ENCODE measurements at places on chromosomes 5 and 9.
A peak's percentile ranks its signal among the peaks of the same experiment; 100 is the strongest.

GRCh38 chr9:7982907-7983306, 183.3 kb upstream of the DMAC1 start:
- no peak for DNase-seq

DNA sequence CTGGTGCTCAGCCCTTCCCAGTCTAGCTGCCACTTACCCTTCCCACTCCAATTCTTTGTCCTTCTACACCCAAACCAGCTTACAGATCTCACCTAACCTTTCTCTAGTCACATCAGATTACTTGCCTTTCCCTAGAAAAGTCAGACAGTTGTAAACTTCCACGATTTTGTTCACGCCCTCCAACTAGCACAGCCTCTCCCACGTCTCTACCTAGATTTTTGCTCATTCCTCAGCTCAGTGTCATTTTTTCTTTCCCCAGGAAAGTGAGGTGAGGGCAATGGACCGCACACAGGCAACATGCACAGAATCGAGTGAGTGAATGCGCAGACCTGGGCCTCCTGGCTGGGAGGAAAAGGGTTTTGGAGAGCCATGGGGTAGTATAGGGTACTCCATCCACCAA, 20.9 kb upstream of the PRUNE2 start:
- DNase-seq, result no peak

DNA sequence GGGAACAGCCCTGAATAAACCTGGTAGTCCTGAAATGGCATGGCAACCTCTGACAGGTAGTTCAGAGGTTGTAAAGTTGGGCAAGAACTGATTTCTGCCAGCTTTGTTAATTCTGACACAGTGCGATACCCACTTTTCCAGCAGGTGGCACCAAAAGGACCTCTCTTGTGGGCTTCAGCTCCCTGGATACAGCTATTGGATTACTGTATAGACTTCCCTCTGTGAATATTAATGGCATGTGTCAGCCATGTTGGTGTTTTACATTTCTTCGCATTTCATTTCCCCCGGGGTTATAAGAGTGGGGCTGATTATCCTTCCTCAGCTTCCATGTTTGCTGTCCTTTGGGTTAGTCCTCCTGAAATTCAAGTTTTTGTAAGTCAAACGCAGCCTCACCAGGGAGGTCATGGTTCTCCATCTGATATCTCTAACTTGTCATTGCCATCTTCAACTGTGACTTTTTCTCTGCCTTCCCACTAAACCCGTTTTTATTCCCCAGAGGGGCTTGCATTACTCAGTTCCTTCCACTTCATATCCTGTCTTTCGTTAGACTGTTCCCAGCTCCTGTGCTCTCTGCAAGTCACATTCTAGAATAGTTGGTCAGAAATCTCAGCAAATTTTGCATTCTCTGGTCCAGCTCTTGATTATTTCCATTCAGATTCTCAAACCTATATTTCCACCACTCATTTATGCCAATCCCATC, 135.6 kb downstream of the LIFR start:
- DNase-seq, result no peak

DNA sequence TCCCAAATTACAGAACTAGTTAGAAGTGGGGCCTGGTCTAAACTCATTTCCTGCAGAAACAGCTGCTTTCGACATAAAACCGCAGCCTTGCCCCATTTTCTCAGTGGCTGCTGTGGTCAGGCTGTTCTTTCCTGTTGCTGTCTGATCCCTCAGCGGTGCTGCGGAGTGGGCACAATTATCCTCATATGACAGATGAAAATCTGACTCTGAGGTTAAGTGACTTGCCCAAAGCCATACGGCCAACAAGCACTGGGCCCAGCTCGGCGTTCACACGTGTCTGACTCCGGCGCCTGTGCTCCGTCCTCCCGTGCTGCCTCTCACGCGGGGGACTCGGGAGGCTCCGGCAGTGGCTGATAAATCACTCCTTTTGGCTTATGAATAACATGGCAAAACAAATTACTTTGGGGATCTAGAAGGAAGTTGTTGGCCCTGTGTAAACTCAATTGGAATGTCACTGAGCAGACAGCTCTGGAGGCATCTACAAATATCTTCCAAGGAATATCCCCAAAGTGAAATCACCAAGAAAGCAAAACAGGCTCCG, 142.6 kb upstream of the LMX1B start:
- DNase-seq, result no peak

GRCh38 chr9:134965851-134966250, 48.1 kb upstream of the FCN1 start:
- no peak for DNase-seq

DNA sequence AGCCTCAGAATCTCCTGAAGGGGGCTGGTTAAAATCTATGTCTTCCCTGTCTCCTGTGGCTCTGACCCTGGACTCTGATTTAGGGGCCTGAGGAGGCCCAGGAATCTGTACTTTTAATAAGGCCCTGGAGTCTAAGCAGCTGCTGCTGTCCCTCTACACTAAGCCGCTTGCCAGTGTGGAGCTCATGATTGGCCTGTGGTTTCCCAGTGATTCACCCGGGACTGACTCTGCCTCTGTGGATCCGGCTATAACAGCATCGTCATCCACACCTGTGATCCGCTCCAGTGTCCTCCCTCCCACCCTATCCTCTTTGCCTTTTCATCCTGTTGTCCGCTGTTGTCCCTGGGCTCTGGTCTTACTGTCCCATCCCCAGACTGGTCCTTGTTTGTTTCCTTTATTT, 3.7 kb downstream of the SLC31A2 start:
- no peak for DNase-seq

DNA sequence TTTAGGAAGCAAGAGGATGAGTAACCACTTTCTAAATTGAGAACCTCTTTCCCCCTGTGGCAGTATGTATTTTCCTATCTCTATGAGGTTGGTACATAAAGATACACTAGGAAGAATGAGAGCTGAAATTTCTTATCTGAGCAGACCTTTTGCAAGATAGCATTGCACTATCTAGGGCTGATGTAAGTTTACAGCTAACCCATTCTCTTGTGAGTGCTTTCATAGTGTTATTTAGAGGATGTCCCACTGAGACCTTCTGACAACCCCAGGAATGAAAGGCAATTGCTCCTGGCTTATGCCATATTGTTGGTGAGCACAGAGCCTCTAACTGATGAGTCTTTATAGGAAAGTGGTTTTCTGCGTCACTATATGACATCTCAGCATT, 1209.3 kb upstream of the CDH6 start:
- DNase-seq, result no peak

DNA sequence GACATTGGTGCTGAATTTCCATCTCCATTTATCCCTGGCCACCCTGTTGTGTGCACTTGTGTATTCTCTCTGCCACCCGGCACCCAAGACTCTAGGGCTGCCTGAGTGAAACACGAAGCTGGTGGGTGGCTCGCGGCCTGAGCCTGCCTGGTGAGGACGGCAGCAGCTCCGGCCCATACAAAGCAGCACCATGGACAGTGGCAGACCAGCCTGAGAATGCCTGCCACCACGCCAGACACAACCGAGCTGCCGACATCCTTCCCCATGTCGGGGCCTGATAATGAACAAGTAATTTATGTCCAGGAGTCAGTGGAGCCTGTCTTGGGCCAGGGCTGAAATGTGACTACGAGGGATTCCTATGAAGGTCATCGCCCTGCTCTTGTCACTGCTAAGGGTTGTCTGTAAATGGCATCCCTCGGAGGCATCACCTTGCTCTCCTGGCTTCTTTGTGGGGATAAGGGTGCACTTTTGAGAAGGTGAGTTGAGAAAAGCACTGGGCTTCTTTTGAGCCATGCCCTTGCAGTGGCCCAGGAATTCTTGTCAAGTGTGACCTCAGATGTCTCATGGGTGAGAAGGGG, 175.7 kb downstream of the MELK start:
- DNase-seq, result no peak

DNA sequence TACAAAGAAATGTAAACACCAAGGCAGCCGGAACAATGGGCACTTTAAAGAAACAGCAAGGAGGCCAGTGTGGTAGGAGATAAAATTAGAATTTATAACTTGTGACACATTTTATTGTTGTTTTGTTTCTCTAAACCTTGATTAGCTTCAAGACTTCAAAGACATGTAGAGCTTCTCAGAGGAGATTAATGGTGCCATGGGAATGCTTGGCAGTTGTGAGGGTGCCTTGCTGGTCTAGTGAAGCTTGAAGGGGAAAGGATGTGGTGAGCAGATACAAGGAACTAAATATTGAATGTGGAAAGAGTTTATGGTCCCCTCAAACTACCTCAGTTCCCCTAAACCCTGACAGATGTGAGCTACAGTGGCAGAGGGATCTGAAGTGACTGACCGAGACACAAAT, 322.4 kb upstream of the ADAMTS16 start:
- DNase-seq, result no peak

DNA sequence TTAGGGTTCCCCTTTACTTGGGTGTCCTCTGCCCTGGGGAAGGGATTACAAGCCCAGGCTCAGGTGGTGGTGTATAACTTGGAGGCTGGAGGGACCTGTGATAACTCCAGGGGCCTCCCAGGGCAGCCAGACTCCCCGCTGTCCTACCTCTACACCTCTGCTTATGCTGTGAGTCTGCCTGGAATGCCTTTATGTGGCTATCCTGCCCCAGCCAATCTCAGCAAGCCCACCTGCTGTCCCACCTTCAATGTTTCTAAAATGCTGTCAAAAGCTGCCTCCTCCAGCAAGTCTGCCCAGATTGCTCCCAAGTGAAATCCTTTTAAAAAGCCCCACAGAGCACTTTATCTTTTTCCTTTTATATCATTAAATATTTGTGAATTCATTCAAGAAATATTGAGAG, 39.3 kb downstream of the DAB2IP start:
- no peak for DNase-seq

DNA sequence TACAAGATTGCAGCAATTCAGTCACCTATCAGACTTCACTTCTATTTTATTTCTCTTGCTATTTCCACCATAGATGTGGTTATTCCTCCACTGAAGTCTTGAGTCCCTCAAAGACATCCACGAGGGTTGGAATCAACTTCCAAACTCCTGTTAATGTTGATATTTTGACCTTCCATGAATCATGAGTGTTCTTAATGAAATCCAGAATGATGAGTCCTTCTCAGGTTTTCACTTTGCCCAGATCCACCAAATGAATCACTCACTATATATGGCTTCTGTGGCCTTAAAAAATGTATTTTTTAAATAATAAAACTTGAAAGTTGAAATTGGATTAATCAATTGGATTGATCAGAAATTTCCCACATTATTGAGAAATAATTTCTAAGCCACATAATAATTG, 1821.0 kb downstream of the EFNA5 start:
- no peak for DNase-seq

DNA sequence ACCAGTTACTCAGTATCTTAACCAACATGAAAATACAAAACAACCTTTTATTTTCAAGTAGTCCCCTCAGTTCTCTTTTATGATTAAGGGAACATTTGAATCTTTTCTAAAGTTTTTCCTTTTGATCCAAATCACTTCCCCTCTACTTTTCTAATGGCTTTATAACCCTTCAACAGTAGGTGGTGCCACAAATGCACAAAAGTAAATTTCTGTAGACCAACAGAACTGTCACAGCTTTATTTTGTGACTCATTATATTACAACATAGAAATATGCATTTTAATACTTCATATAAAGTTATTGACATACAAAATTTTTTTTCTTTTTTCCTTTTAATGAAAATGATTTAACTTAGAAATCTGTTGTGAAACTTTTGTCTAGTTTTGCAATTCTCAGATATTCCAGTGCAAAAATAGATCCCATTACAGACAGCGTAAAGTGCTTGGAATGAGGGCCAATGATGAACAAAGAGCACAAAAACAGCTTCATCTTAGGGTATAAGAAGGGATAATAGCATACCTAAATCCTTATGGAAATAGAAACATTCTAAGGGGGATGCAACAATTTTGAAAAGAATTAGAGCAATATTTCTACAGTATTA, 17.0 kb downstream of the NIPSNAP3B start:
- DNase-seq, result no peak

DNA sequence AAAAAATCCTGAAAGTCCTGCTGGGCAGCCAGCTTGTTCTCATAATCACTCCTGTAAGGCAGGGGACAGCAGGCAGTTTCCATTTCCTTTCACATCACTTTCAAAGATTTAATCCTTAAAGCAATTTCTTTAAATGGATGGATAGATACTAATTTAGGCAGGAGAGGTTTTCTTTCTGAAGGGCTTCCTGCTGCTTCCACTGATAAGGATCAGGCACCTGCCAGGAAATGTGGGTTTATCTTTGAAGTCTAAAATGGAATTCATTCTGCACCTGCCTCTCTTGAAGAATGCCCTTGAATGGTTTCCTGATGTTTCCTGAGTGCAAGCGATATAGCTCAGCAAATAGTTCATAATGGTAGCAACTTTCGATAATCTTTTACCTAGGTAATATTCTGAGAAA, 64.5 kb downstream of the STARD4 start:
- no peak for DNase-seq

- peak; percentile 66 for DNase-seq
These were observed at the start of gene PANK3 for GRCh38 chr5:168578538-168579487. TSS of gene PANK3 (minus strand) at chr5:168579368. CDS start at chr5:168579283, 85 bp downstream.

DNA sequence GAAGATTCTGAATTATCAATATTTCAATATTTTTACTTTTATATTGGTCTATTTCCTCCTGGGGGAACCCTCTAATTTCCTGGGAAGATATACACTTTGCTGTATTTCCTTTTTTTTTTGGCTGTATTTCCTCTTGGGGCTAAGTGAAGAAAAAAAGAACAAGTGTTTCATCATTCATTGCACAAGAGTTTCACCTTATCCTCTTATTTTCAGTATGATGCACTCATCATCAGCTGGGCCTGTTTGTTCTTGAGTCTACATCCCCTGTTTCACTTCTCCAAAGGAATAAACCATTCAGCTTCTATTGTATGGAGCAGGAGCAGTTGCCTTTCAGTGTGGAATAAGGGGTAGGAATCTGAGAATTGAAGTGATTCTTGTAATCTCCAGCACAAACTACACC, 210.8 kb downstream of the FAM170A start:
- DNase-seq, result no peak

GRCh38 chr9:115855458-115856133, 298.0 kb upstream of the PAPPA start:
- DNase-seq, result no peak

GRCh38 chr5:95069948-95070347, 214.9 kb downstream of the MCTP1 start:
- DNase-seq, result no peak

GRCh38 chr9:132862533-132862932, 15.6 kb downstream of the AK8 start:
- no peak for DNase-seq

GRCh38 chr9:122183501-122183900, 23.8 kb downstream of the MORN5 start:
- no peak for DNase-seq

GRCh38 chr9:113707953-113708695, 168.0 kb upstream of the ZNF618 start:
- no peak for DNase-seq

All from cortex of kidney (tissue), 1 donor.